CD8-positive, alpha-beta T cell (primary cell): ENCODE measurements at places on chromosomes 4 and X.

GRCh38 chr4:66376921-66377320, 706.6 kb upstream of the EPHA5 start:
- no peak for DNase-seq

DNA sequence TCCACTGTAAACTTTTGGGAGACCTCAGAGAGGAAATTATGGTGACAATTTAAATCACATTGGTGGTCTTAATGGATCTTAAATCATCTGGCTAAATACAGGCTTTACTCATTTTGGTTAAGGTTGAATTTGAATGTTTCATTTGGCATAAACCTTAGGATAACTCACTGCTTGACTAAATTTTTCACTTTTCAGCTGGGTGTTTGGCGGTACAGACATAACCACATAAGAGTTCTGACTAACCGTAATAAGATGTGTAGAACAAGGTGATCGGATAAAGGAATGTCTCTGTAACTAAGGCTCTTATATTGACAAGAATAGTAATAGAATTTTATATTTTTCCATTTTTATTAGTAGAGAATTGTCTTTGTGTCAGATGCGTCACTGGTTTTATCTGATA, 281.0 kb downstream of the BMPR1B start:
- no peak for DNase-seq

DNA sequence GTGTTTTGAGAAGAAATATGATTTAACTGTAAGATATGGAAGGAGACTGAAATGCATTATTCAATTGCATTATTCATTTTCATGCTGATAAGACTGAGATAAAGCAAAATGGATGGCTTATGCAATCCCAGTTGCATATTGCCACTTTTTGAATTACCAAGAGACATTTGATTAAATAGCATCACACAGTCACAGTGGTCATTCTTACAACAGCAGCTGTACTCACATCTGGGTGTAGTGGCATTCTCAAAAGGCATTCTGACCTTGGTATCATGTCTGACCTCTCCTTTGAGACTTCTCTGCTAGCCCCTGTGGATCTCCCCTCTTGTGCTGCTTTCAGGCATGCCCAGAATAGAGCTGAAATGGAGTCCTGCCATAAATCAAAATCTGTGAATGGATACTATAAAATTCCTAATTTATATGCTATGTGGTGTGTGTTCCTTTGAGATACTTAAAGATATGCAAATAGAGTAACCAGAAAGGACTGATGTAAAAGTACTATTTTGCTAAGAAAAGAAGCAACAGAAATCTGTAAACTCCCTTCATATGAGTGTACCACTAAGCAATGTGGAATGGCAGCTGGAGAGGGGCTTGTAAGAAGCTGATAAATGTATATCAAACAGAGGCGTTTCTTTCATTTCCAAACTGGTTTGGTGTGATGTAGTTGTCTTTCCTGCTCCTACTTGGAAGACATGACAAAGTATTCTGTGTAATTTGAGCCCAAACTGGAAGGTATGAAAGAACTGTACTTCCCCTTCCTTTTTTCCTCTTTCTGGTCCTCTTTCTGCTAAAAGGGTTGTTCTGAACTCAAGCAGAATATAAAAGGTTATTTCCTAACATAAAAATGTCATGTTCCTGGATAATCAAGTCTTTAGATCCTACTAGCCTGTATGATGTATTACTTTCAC, 25.4 kb upstream of the METAP1 start:
- DNase-seq = no peak

DNA sequence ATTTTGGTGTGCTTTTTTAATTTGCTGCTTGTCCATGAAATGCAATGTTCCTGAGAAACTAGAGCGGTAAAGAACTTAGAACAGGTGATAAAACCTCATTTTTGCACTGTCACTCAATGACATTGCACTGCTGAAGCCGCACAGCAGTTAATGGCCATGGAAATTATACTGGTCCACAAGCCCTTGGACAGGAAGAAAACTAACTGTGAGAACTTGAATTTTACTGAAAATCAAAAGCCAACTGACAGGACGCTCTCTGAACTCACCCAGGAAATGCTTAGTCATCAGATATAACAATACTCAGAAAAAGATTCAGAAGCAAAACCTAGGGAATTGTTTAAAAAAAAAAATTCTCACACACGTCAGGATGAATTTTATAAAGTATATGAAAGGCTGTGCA, 246.4 kb upstream of the SLC7A11 start:
- no peak for DNase-seq

DNA sequence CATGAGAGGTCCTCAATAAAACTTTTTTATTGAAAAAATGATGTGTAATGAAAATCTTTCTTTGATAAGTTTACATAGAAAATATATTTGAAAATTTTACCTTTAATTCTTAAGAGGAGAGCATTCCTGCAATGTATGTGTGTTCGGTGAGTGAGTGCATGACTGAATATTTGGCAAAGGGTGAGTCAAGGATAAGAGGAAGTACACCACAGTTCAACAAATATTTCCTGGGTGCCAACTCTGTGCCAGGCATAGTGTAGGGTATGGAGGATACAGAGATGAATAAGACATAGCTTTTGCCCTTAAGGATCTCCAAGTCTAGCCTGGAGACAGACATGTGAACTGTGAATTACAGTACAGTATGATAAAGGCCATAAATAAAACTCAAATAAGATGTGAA, 84.7 kb upstream of the GPR101 start:
- no peak for DNase-seq

GRCh38 chr4:189740873-189741272, 199.8 kb upstream of the FRG1 start:
- no peak for DNase-seq

- DNase-seq = no peak
These were observed 54.6 kb upstream of the HHIP start for GRCh38 chr4:144591401-144591800.

GRCh38 chrX:106730401-106730800, 3.9 kb downstream of the RNF128 start:
- no peak for DNase-seq

GRCh38 chrX:147912093-147912801, 528 bp downstream of the FMR1 start:
- peak; percentile 60 for DNase-seq
